Effector memory CD4-positive, alpha-beta T cell (primary cell): ENCODE measurements at places on chromosomes 4 and X.
A peak's percentile ranks its signal among the peaks of the same experiment; 100 is the strongest.

- H3K4me1 ChIP-seq: no peaks in the 10 kb centered on the region
- H3K4me3 ChIP-seq: no peak overlapping the region
- no peaks in the 10 kb centered on the region for H3K27me3 ChIP-seq
- H3K27ac ChIP-seq: no peak overlapping the region
Observed at GRCh38 chr4:97531351-97531750, 611.9 kb downstream of the STPG2 start.

- no peak overlapping the region for H3K4me3 ChIP-seq
- no peak overlapping the region for H3K27ac ChIP-seq
- no peak for DNase-seq
Observed at GRCh38 chr4:8314691-8315255, 45.2 kb downstream of the HTRA3 start.

DNA sequence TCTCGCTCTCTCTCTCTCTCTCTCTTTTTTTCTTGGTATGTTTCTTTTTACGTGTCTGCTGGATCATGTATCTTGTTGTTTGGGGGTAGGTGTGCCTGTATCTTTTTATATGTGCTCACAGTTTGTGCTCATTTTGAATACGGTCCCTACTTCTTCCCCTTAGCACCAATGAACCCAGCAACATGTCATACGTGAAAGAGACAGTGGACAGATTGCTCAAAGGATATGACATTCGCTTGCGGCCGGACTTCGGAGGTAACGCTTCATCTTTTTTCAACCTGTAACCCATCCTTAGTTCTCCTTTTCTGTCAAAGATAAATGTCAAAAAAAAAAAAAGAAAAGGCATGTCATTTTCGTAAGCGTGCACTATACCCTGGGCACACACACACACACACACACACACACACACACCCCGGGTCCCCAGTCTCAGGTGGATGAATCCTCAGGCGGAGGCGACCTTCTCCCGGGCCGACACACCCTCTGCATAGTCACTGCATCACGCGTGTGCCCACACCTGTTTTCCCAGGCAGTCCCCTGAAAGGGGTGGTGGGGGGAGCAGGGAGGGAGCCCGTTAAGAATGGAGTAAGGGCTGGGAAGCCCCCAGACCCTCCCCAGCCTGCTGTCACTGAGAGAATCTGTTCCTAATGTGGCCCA lies 511 bp downstream of the GABRB1 start:
- no peak overlapping the region for H3K27ac ChIP-seq
- H3K27me3 ChIP-seq: peaks cover 21% of the 10 kb centered on the region
- H3K4me1 ChIP-seq: peaks cover 5% of the 10 kb centered on the region
- H3K4me3 ChIP-seq: peak overlapping the region; percentile 53
- DNase-seq: no peak

DNA sequence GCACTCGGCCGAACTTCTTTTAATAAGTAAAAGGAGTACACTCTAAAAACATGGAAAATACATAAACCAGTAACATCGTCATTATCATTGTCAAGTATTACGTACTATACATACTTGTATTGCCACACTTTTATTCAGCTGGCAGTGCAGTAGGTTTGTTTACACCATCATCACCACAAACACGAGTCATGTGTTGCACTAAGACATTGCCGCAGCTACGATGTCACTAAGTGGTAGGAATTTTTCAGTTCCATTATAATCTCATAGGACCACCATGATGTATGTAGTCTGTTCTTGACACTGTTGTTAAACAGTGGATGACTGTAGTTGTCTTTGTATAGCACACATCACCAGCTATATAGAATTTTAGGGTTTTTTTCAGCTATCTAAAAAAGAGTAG lies 48.0 kb upstream of the TMEM131L start:
- H3K4me1 ChIP-seq: no peaks in the 10 kb centered on the region
- H3K4me3 ChIP-seq: no peak overlapping the region
- H3K36me3 ChIP-seq: no peaks in the 10 kb centered on the region
- no peak for DNase-seq
- H3K27me3 ChIP-seq: no peaks in the 10 kb centered on the region

DNA sequence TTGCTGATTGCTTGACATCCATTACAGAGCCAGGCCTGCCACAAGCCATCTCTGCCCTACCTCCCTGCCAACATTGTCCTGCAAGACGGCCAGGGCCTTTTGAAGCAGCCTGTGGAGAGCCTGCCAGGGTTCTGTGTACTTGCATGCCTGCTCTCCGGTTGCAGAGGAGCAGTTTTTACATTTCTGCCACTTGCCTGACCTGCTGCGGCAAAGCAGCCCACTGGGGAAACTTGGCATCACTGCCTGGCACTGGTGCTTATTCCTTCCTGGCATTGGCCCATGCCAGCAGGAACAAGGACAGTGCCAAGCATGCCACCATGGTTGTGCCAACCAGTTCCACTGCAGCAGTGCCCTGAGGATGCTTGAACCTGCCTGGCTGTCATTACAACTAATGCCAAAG lies 167.1 kb downstream of the NHS start:
- H3K4me1 ChIP-seq: no peaks in the 10 kb centered on the region
- H3K36me3 ChIP-seq: no peaks in the 10 kb centered on the region
- DNase-seq: no peak
- no peak overlapping the region for H3K4me3 ChIP-seq
- no peaks in the 10 kb centered on the region for H3K27me3 ChIP-seq
- no peak overlapping the region for H3K27ac ChIP-seq

- H3K36me3 ChIP-seq: no peaks in the 10 kb centered on the region
- H3K27me3 ChIP-seq: no peaks in the 10 kb centered on the region
- DNase-seq: no peak
- no peak overlapping the region for H3K4me3 ChIP-seq
- H3K27ac ChIP-seq: no peak overlapping the region
Observed at GRCh38 chr4:42750091-42750490, 93.2 kb upstream of the ATP8A1 start.

- no peak overlapping the region for H3K27ac ChIP-seq
- H3K27me3 ChIP-seq: no peaks in the 10 kb centered on the region
- DNase-seq: no peak
Observed at GRCh38 chrX:39298821-39299220, 497.6 kb downstream of the MID1IP1 start.

- H3K4me3 ChIP-seq: no peak overlapping the region
- DNase-seq: no peak
- H3K4me1 ChIP-seq: no peaks in the 10 kb centered on the region
- no peaks in the 10 kb centered on the region for H3K27me3 ChIP-seq
- no peaks in the 10 kb centered on the region for H3K36me3 ChIP-seq
Observed at GRCh38 chr4:147749811-147750321, 18.0 kb downstream of the ARHGAP10 start.

- H3K36me3 ChIP-seq: no peaks in the 10 kb centered on the region
- H3K27me3 ChIP-seq: no peaks in the 10 kb centered on the region
- no peaks in the 10 kb centered on the region for H3K4me1 ChIP-seq
- H3K4me3 ChIP-seq: no peak overlapping the region
- no peak for DNase-seq
- no peak overlapping the region for H3K27ac ChIP-seq
Observed at GRCh38 chrX:53474707-53475106, 40.5 kb upstream of the HSD17B10 start.

DNA sequence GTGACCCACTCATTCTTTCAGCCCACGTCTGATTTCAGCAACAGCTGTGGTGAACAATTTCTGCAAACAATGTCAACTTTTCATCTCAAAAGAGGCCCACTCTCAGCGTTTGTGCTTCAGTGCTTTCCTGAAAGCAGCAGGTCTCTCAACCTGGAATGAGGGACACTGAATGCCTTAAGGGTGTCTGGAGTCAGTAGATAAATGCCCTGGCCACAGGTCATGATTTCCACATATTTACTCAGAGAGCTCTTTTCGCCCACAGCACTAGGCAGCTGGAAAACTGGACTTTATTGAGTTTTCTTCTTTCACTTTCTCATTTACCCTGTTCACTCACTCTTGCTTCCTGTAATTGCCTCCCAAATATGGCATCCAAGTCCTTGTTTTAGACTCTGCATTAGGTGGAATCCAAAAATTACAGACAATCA lies 52.8 kb downstream of the NPFFR2 start:
- no peak for DNase-seq
- no peaks in the 10 kb centered on the region for H3K36me3 ChIP-seq
- no peaks in the 10 kb centered on the region for H3K27me3 ChIP-seq

DNA sequence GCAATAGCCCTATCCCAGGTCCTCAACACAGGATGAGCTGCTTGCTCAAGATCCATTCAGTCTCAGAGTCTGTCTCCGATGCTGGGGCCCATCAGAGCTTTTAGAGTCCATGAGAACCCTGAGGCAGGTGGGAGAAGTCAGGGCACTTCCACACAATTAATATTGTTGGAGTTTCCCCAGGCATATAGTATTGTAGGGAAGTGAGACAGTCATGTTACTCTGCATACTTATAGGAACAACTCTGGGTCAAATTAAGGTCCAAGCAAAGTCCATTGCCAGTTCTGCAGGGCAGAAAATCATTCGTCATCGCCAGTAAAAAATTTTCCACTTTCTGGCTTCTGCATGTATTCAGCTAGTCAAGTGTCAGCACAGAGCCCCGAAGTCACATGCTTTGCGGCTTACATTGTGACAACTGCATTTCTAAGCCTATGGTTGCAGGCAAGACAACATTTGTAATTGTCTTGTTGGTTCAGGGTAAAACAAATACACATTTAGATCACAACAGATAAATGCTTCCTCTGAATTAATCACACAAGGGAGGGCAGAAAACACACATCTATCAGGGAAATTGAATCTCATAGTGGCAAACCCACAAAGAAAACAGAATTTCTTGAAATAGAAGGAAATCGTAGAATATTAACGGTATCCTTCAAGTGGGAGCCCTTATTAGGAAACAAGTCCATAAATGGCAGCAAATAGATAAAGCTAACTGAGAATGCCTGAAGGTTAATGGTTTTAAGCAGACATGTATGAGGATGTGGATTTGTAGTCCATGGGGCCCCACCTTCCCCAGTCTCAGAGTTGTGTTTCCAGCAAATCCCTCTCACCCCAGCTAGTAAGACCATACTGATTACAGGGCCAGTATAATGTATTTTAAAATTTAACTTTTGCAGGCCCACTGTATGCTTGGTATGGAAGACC lies 412.1 kb upstream of the RASGEF1B start:
- no peaks in the 10 kb centered on the region for H3K4me1 ChIP-seq
- no peak overlapping the region for H3K27ac ChIP-seq
- no peaks in the 10 kb centered on the region for H3K36me3 ChIP-seq
- H3K27me3 ChIP-seq: peaks cover 4% of the 10 kb centered on the region
- no peak for DNase-seq
- no peak overlapping the region for H3K4me3 ChIP-seq

DNA sequence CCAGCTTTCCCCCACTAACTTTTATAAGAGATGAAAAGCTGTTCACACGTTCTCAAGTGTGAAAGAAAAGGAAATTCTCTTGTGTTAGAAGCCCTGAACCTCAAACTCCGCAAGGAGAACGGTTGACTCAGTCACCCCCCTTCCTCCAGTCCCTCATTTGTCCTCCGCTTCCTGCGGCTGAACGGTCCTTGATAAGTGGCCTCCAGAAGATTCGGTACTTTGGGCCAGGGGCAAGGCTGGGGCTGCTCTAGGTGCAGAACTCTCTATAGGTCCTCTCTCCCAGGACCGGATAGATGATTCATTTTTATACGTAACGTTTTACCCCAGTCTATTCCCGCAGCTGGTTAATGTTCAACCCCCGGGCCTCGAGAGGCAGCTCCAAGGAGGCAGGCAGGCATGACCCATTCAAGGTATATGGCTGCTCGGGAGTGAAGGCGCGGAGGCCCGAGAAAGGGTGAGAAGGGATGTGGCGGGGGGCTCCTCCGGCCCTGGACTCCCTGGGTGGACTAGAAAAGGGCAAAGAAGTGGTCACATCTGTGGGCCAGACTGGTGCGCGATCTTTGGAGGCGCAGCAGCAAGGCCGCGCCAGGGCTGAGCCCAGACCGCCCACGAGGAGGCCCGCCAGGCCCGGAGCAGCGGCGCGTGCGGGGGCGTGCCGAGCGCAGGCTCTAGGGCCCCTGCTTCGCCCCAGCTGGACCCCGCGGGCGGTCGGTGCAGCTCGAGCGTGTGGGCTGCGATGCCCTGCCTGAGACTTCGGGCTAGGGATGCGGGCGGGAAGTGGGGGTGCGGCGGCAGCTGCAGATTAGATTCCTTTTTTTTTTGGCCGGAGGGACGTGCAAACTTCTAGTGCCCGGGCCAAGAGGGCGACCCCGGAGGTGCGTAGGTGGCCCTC lies 11.7 kb downstream of the PITX2 start:
- H3K4me1 ChIP-seq: peaks cover 2% of the 10 kb centered on the region
- peaks cover 50% of the 10 kb centered on the region for H3K27me3 ChIP-seq
- H3K36me3 ChIP-seq: no peaks in the 10 kb centered on the region
- DNase-seq: no peak
- no peak overlapping the region for H3K4me3 ChIP-seq

DNA sequence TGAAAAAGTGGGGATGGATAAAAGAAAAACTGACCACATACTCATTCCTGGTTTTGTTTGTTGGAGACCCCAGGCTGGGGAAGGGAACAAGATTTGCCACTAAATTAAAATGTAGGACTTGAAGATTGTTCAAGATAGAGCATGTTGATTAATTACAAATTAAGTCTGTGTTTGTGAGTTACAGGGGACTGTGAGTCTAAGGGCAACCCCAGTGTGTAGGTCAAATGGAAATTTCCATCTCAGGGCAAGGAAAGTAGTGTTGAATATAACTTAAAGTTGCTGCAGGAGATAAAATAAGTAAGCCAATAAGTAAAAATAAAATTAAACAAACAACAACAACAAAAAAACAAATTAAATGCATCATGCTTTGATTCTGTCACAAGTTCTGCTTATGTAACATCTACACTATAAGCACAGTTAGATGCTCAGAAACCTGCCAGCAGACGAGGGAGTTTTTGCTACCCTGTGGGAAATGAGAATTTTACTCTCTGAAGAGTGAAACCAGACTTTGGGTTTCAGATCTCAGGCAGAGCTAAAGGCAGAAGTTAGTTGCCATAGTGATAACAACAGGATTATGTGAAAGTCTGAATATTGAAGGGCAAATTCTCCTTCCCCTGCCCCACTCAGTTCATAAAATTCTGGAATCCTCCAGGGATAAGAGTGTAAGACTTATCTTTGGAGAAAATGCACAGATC lies 352.3 kb downstream of the GRXCR1 start:
- no peak overlapping the region for H3K27ac ChIP-seq
- no peak overlapping the region for H3K4me3 ChIP-seq
- no peaks in the 10 kb centered on the region for H3K4me1 ChIP-seq
- no peaks in the 10 kb centered on the region for H3K27me3 ChIP-seq
- H3K36me3 ChIP-seq: no peaks in the 10 kb centered on the region

- H3K36me3 ChIP-seq: no peaks in the 10 kb centered on the region
- no peak overlapping the region for H3K4me3 ChIP-seq
- H3K27me3 ChIP-seq: no peaks in the 10 kb centered on the region
- no peak overlapping the region for H3K27ac ChIP-seq
- DNase-seq: no peak
Observed at GRCh38 chr4:101160792-101161592, 186.3 kb downstream of the PPP3CA start.

DNA sequence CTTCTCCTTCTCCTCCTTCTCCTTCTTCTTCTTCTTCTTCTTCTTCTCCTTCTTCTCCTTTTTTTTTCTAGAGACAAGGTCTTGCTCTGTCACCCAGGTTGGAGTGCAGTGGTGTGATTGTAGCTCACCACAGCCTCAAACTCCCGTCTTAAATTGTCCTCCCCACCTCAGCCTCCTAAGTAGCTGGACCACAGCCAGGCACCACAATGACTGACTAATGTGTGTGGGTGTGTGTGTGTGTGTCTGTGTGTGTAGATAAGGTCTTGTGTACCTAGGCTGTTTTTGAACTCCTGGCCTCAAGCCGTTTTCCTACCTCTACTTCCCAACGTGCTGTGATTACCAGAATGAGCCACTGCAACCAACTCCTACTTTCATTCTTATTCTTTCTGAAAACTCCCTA lies 390.9 kb downstream of the ADAM29 start:
- H3K27ac ChIP-seq: no peak overlapping the region
- H3K4me3 ChIP-seq: no peak overlapping the region
- no peaks in the 10 kb centered on the region for H3K36me3 ChIP-seq
- no peaks in the 10 kb centered on the region for H3K27me3 ChIP-seq

- no peaks in the 10 kb centered on the region for H3K27me3 ChIP-seq
- H3K36me3 ChIP-seq: no peaks in the 10 kb centered on the region
- no peak overlapping the region for H3K27ac ChIP-seq
- no peaks in the 10 kb centered on the region for H3K4me1 ChIP-seq
- H3K4me3 ChIP-seq: no peak overlapping the region
Observed at GRCh38 chrX:17603196-17603595, 134.1 kb upstream of the SCML1 start.
